ENCODE measurements at places on chromosomes 11 and 22.

- no peak for DNase-seq
Measured at GRCh38 chr11:73294604-73295003, 13.5 kb upstream of the ARHGEF17 start.

DNA sequence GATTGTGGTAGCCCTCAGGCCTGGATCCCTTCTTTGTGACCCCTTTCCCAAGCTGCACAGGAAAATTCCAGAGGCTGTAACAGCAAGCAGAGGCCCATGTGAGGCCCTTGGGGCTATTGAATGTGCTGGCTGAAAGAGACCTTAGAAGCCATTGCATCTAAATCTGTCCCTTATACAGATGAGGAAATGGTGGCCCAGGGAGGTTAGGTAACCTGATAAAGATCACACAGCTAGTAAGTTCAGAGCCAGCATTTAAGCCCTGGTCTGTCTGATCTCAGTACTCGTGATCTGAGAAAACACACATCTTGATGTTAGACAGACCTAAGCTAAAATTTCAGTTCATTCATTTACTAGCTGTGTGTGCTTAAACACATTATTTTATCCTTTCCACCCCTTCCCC lies 115.9 kb upstream of the TBCEL start:
- no peak for DNase-seq

DNA sequence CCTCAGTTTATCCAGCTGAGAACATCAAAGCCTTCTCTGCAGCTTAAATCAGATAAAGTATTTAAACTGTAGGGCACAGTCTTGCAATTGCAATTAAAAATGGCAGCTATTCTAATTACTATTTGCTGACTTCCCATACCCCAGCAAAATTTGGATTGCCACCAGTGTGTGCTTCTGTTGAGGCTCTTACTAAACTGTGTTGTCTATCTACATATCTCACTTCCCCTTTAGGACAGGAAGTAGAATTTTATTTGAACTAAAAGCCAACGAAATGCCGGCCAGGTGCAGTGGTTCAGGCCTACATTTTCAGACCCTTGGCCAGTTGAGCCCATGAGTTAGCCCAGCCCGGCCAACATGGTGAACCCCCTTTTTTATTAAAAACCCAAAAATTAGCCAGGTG lies 7.1 kb downstream of the SAA4 start:
- no peak for DNase-seq

DNA sequence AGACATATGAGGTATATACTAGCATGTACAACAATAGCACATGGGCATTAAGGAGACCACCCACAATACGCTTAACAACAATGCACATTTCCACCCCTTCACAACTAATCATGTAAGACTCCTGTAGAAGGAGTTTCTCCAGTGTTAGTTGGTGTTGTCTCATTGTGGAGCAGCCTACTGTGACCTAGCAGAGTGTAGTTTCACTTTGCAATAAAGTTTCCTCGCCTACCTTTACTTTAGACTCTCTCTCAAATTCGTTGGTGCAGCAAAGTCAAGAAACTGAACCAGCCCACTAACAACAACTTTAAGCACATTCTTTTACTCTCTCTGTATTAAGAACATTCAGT lies 863.6 kb downstream of the FAM181B start:
- no peak for DNase-seq

DNA sequence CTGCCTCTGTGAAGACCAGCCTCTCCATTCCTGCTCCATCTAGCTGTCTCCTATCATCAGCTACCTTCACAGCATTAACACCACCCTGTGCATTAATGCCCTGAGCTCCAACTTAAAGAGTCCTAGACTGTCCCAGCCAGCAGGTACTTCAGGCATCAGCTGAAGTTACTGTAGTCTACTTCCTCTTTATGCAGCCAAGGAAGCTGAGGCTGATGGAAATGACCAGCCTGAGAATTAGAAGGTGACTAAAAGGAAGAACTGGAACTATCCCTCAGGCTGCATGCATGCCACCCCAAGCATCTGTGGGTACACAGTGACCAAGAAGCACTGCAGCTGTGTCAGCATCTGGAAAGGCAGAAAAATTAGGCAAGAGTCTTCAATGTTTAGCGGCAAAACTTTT lies 28.2 kb downstream of the MS4A10 start:
- no peak for DNase-seq

DNA sequence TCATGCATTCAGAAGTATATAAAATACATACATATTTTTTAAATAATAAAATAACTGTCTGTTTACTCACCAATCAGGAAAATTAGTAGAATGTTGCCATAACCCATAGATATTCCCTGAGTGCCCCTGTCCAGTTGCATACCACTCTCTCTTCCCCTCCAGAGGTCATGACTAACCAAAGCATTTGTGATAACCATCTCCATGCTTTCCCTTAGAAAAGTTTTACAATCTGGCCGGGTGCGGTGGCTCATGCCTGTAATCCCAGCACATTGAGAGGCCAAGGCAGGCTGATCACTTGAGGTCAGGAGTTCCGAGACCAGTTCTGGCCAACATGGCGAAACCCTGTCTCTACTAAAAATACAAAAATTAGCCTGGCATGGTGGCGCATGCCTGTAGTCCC lies 33.2 kb upstream of the LDHA start:
- DNase-seq = no peak

GRCh38 chr11:10022764-10023163 lies 271.3 kb downstream of the SBF2 start:
- no peak for DNase-seq

DNA sequence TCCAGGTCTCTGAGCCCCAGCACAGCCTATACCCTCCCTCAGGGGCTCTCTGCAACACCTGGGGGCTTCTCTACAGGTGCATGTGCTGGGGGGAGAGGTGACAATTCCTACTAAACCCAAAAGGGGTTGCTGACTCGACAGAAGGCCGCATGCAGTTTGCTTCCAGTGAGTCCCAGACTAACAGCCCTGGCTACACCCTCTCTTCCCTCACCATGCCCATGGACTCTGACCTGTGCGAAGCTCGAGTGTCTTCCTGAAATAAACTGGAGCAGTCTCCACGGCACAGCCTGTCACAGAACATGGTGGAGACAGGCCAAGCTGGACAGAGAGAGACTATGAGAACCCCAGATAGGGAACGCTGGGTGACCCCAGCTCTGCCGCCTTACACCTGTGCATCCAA lies 16.6 kb downstream of the PLEKHA7 start:
- no peak for DNase-seq

DNA sequence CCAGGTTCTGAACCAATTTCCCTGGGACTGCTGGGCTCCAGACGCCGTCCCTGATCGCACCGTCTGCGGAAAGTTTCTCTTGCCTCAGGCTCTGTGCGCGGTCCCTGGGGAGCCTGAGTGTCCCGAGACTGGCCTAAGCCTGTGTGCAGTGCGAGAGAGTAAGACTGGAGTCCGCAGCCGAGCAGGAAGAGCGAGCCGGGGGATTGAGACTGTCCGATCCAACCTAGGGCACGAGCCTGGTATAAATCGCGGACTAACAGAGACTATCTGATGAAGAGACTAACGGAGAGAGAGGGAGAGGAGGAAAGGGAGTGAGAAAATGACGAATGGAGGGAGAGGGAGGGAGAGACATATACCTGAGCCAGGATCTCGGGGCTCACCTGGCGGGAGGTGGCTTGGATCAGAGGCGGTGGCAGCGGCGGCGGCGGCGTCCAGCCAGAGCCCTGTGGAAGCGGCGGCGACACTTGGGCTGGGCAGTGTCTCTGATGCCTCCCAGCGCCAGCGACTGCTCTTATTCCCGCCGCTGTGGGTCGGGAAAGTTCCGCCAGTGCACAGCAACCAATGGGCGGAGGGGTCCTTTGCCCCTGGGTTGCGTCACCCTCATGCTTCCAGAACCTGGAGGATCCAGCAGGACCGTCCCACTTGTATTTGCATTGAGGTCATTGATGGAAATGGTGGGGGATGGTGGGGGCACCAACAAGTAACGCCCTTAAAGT lies at the start of gene CALCA:
Gene CALCA, minus strand, starts transcription at position 487 of the 716 bp plus-strand sequence. CDS start 1,159 bp downstream, outside the sequence.
- DNase-seq = no peak

GRCh38 chr11:117232911-117233409 lies 489 bp downstream of the RNF214 start:
- DNase-seq = peak; percentile 15

GRCh38 chr22:42296381-42296853 lies 26.0 kb upstream of the TCF20 start:
- peak; percentile 58 for DNase-seq

DNA sequence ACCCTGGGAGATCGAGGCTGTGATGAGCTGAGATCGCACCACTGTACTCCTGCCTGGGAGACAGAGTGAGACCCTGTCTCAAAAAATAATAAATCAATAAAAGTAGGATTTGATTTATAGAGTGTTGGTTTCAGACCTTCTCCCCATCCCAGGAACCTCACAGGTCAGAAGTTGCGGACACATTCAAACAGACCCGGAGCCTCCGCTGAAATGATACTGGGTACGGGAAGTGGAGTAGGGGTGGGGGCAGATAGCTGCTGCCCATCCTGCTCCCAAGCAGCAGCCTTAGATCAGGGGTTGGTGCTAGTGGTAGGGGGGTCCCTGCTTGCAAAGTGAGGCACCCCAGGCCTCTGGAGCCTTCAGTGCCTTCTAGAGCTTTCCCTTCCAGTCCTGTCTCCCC lies 7.8 kb downstream of the PRDM11 start:
- DNase-seq = no peak

- DNase-seq = no peak
Measured at GRCh38 chr22:33909911-33910310, 10.4 kb downstream of the LARGE1 start.

DNA sequence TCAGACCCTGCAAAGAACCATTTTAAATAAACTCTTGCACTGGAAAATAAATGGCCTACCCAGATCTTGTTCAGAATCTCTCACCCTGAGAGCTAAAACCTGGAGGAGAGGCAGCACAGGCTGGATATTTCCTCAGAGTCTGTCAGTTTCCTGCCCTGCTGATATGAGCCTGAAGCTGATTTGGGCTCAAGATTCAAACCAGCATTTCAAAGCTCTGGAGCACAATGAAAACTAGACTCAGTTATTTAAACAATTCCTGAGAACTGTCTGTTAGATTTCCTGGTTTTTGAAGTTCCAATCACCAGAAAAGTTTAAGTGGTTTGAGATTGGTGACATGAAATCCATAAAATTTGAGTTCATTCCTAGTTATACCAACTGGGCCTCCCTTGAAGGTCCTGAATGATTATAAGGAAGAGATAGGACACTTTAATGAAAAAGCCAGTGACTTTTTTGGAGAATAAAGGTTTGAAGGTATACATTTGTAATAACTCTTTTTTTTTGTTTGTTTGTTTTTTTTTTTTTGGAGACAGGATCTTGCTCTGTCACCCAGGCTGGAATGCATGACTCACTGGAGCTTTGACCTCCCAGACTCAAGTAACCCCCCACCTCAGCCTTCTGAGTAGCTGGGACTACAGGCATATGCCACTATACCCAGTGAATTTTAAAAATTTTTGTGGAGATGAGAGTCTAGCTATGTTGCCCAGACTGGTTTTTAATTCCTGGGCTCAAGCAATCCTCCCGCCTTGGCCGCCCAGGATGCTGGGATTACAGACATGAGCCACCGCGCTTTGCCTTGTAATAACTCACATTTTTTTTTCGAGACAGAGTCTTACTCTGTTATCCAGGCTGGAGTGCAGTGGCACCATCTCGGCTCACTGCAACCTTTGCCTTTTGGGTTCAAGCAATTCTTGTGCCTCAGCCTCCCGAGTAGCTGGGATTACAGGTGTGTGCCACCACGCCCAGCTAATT lies 8.0 kb upstream of the ESAM start:
- DNase-seq = no peak
